ENCODE measurements at places on chromosomes 1 and 21.

DNA sequence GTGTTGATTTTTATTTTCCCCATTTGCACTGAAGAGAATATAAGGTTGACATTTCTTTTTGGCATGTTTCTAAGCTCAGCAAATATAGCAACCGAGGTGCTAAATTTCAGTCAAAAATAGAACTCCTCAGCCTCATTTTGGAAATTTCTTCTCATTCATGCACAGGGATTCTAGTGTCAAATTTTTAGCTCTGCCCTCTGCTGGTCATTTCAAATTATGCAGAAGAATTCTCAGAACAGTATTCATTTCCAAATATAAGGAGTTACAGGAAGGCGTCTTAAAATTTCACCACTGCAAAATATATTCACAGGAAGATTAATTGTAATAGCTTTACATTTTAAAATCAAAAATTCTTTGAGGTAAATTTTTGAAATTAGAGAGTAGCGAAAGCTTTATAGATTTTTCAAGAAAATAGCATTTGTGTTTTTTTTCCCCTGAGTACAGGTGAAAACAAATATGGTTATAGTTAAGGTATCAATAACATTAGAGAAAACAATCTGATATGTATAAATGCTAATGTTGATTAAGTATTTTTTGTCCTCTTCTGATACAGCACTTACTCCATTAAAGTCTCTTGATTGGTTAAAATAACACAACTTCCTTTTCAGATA lies 57.9 kb downstream of the FMN2 start:
- DNase-seq = no peak

DNA sequence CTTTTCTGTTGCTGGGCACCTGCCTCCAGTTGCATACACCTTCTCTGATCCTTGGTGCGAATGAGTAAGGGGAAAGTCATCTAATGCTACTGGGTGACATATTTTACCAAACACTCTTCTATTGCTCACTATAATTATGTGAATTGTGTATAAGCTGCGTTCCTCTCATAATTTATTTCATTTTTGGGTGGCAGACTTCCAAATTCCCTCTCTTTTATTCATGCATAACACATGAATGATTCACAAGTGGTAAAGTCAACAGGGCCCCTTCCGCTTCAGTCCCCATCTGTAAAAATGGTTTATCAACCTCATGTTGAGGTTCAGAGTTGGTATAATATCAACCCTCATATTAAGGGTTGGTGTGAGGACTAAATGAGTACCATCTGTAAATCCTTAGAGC lies 3.2 kb upstream of the QSOX1 start:
- no peak for DNase-seq

DNA sequence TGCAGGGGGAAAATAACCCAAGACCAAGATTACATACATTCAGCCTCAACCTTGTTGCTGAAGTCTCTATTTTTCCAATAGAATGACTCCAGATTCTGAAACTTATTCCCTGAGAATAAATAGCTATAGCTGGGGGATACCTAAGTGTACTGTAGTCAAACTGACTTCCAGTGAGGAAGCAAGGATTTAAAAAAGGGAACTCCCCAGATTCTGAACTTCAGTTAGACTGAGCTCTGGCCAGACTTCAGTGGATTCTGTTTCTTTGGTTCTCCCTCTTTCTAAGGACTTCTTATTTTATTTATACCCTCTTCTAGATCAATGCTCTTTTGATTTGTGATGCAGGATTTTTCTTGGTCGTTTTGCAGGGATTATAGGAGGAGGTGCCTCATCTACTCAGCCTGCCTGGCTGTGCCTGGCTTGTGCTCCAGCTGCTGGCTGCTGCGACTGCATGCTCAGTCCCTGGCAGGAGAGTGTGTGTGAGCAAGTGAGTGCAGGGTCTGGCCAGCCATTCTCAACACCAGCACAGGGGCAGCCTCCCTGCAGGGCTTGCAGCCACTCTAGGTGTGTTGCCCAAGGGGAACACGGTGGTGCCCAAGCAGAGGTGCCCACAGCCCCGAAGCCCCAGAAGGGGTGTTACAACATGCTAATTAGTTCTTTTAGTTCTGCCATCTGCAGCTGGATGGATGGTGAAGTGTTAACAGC lies 43.0 kb downstream of the SPATA17 start:
- DNase-seq = no peak

- DNase-seq = no peak
These were observed 7.5 kb upstream of the PSEN2 start for GRCh38 chr1:226862890-226863289.

All from activated T-cell treated with anti-CD3 and anti-CD28 coated beads for 1 hour (primary cell).